ENCODE measurements at places on chromosomes 3 and 15.
A peak's percentile ranks its signal among the peaks of the same experiment; 100 is the strongest.

- no peak for DNase-seq
Measured at GRCh38 chr15:90618330-90619125, 88.8 kb downstream of the CRTC3 start.

DNA sequence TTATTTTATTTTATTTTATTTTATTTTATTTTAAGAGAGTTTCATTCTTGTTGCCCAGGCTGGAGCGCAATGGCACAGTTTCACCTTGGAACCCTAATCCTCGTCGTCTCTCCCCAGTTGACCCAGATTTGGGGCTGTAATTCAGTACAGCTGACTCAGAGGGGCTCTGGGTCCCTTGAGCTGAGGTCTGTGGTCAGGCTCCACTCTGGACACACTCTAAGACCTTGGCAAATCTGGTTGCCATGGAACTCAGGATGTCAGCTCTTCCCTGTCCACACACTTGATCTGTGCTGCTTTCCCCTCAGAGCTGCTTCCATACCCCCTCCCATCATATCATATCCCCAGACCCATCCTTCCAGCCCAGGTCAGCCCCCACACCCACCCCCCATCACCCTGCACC, 675 bp upstream of the CYP11A1 start:
- DNase-seq: no peak

- peak; percentile 30 for DNase-seq
Measured at GRCh38 chr3:56761887-56762651, 39.7 kb downstream of the ARHGEF3 start.

DNA sequence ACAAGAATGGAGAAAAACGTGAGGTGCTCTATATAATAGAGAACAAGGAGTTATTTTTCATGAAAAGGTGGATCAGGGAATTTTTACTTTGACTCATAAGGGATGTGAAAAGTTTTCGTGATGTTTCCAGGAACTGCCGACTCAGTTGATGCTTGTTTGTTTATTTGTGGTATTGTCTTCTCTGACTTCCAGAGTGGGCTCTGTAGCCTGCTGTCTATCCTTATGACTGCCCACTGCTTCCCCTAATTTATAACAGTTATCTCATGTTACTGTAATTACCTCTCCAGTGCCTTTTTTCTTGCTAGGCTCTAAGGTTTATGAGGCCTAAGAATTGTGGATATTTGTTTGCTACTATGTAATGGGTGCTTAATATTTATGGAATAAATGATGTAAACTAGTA, 12.3 kb downstream of the ARL13B start:
- no peak for DNase-seq

All from dermis blood vessel endothelial cell (primary cell).